ENCODE measurements at places on chromosomes 11 and 22.

DNA sequence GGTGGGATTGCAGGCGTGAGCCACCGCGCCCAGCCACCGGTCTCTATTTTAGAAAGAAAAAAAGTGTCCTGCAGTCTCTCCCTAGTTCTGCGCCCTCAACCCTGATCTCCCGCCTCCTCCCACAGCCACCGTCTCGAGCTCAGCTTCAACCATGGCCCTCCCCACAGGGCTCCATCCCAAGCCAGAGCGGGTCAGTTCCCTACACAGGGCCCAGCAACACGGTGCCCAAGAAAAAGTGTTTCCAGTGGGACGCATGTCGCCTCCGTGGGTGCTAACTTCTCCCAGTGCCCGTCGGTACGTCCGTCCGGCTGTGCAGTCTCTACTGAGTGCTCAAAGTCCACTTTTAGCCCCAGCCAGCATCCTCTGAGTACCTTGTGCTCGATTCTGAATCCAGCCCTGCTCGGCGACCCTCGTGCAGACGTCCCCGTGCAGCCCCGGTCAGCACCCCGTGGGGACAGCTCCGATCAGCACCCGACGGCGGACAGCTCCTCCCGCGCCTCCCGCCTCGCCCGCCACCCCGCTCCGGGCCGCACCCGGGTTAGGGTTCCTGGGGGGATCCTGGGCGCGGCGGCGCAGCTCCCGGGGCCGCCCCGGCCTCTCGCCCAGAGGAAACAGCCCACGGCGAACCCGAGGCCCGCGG is 657 bp upstream of the MAPK8IP2 start:
- DNase-seq, result peak; percentile 48

DNA sequence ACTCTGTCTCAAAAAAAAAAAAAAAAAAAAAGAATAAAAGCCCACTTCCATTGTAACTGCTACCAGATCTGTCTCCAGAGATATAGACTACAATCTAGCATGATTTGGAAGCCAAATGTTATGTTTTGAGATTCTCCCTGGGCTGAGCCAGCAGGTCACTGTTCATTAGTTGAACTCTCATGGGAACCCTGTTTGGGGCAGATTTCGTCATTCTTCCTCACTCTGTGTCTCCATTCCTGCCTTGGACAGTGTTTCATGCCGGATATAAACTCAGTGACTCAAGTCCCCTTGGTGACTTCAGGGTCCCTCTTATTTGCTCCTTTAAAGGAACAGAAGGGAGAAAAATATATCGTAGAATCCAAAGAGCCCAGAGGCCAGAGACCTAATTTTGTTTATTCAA is 378.1 kb downstream of the LARGE1 start:
- DNase-seq, result no peak

DNA sequence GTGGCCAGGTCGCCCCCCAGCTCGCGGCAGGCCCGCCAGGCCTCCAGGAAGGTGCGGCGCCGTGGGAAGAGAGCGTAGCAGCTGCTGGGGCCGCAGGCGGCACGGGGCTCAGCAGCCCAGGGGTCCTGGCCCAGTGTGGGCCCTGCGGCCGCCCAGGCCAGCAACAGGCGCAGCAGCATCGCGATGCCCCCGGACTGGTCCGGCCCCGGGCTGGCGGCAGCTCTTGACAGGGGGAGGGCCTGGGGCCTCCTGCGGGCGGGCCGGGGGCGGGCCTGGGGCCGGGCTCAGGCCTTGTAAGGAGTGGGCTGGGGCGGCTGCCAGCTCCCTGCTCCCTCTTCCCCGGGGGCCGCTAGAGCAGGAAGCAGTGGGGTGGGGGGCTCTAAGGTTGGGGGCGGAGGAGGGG is at the start of gene CD248:
Gene CD248, minus strand, starts transcription at position 196 of the 403 bp plus-strand sequence. Its CDS starts 17 bp downstream, at position 179.
- DNase-seq, result no peak

GRCh38 chr11:67118181-67118766 is 789 bp upstream of the KDM2A start:
- peak; percentile 30 for DNase-seq

DNA sequence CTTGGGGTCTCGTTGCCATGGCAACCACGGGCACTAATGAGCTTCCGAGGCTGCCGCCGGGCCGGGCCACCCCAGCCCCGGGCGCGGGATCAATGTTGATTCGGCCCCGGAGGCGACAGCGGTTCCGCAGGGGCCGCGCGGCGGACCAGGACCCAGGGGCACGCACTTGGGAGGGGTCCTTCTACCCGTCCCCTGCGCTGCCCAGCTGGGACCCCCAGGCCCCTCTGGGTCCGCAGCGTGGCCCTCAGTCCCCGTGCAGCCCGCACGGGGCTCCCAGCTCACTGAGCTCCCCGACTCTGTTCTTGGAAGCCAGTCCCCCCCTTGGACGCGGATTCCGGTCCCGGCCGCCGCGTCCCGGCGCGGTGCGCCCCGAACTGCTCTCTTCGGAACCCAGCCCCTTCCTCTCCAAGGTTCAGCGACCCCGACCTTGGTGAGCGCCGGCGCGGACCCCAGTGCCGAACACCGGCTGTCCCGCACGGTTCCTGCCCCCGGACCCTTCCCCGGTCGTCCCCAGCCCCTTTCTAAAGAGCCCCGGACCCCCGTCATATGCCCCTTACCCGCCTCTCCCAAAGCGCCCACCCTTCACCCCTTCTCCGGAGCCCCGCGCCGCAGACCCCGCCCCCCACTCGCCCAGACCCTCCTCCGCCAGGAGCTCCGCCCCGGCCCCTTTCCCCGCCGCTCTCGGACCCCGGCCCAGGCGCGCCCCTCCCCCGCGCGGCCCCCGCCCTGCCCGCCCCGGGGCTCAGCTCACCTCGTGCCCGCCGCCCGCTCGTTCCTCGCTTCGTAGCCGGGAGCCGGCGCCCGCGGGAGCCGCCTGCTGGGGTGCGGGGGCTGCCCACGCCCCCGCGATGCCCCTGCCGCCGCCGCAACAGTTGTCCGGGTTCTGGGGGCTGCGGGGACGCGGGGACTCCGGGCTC is 18.3 kb upstream of the SHISAL1 start:
- no peak for DNase-seq

DNA sequence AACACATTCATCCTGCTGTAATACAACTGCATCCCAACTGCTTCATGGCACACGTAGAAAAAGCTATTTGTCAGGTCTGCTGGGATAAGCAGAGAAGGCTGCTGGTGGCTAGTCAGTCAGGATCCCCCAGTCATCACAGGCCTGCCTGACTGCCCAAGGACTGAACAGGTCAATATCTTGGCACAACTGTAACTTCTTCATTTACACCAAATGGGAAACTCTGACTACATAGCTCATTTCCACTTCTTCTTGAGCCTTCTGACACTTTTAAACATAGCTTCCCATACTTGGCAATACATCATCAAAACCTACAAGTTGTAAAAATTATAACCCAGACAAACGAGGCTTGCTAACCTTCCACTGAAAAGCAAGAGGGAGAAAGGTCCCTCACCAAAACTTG is 2.8 kb downstream of the TMEM9B start:
- no peak for DNase-seq

DNA sequence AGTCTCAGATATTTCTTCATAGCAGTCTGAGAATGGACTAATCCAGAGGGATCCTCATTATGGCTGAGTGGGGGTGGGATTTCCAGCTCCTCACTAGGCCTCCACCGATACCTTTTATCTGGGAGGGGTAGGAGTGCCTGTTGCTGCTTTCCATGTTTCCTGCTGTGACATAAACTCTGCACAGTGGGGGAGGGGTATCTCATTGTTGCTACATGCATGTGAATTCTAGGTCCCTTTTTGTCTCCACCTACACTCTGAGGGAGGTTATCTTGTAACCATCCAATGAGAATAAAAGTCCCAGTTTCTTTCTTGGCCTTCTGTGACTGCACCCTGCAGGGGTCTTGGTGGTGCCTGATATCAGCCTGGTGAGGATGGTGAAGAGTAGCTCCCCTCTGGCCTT is 60.5 kb downstream of the ADAMTS15 start:
- no peak for DNase-seq

DNA sequence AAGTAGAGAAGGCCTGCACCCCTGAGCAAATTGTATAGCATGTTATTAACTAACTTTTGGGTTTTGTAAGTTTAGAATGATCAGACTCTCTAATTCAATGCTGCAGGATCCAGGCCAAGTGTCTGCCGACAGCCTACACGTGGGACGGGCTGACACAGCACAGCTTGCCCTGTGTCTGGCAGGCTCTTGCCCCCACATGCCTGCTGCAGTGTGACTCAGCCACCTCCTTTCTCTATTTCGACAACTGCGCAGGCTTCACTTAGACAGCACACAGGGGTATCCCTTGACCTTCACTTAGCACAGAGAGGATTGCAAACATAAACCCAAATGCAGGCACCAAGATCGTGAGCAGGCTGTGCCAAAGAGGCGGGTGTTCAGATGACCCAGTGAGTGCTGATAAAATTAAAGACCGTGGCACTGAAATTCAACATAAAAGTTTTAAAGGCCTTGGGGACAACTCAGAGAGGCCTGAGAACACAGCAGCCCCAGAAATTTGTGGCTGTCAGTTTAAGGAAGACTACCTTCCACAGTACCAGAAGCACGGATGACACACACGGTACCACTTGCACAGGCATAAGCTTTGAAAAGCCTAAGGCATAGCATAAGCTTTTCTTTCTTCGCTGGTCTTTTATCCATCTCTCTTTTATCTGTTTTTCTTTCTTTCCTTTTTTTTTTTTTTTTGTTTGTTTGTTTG is 37.8 kb downstream of the SCN3B start:
- DNase-seq, result no peak
